ENCODE measurements at places on chromosomes 16 and 17. TPM values are rescaled to one million over a fixed set of nuclear protein-coding genes. Genes with fewer than 3 reads are reported as not detected.

Gene TMEM132E
- polyA plus RNA-seq: not detected

Gene CYGB
- polyA plus RNA-seq: 2.9 TPM

Gene WNK4
- polyA plus RNA-seq: 15.1 TPM

Gene ABCC12
- polyA plus RNA-seq: not detected

Gene CSH1
- not detected for polyA plus RNA-seq

- peak; percentile 50 for DNase-seq
Observed at GRCh38 chr17:65556014-65556909, 5.2 kb downstream of the AXIN2 start.

GRCh38 chr17:31549525-31550388 lies 158.3 kb downstream of the RAB11FIP4 start:
- peak; percentile 92 for DNase-seq

DNA sequence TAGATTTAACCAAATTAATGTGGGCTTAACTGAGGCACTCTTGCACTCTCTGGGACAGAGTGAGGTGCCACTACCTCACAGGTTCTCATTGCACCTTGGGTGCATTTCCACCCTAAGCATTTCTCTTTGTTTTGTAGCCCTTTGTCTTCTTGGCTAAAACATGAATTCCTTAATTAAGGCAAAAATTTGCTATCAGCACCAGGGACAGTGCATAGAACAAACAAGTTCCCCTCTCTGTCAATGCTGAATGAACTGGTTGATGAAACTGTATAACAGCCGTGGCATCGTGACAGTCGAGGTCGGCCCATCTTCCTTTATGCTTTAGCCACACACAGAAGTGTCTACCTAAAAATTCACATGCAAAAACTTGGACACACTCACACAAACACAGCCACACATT lies 74.8 kb downstream of the HS3ST2 start:
- DNase-seq: peak; percentile 3

DNA sequence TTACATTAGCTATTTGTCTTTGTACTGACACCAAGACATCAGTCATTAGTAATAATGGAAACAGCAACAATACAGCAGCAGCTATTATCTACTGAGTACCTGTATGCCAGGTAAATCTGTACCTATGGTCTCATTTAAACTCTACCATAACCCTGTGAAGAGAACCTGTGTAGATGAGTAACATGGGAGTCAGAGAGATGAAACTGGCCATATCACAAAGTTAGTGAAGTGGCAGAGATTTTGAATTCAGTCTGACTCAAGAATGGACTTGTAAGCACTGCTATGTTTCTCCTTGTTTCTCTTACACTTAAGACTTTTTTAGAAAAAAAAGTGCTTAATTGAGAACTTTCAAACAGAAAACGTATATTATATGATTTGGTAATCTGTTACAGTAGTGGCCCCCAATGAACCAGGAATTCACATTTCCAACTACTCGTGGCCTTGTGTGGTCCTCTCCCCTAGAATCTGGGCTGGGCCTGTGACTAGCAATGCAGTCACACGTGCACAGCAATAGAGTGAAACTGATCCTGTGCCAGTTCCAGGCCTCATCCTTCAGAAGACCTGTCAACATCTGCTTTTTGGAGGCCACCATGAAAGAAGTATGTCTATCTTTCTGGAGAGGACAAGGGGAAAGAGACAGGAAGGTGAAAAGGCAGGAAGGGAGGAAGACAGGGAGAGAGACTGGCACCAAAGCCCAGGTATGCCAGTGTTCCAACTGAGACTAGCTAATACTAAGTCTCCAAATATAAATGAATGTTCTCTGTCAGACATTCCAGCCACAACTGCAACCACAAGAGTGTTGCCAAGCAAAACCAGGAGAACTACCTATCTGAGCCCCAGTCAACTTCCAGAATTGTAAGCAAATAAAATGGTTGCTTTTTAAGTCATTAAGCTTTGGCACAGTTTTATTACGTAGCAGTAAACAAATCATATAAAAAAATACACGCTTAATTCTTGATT lies 12.0 kb downstream of the CRLF3 start:
- peak; percentile 37 for DNase-seq

DNA sequence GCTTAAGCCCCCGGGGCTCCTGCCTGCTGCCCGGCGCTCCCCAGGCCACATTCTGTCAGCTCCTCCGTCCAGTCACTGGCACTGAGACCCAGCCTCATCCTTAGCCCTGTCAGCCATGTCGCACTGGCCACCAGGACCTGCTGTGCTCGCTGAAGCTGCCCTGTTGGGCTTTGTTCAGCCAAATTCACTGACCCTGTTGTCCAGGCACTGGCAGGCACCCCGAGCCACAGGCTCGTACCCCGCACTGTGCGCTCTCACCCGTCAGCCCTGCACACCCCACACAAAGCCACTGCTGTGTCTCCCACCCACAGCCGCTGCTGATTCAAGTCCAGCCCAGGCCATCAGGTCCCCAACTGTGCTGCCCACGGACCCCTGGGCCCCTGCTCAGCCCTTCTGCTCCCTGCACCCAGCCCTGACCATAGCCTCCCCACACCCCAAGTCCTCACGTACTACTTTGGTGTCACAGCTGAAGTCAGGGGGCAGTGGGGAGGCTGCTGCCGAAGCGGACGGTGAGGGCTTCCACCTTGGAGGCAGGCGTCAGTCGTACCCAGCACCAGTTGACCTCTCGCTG lies 131.5 kb upstream of the CHMP6 start:
- DNase-seq: no peak

GRCh38 chr17:40325156-40326013 lies 16.4 kb downstream of the RARA start:
- DNase-seq: no peak

GRCh38 chr16:11151156-11151884 lies 104.7 kb downstream of the SOCS1 start:
- no peak for DNase-seq

DNA sequence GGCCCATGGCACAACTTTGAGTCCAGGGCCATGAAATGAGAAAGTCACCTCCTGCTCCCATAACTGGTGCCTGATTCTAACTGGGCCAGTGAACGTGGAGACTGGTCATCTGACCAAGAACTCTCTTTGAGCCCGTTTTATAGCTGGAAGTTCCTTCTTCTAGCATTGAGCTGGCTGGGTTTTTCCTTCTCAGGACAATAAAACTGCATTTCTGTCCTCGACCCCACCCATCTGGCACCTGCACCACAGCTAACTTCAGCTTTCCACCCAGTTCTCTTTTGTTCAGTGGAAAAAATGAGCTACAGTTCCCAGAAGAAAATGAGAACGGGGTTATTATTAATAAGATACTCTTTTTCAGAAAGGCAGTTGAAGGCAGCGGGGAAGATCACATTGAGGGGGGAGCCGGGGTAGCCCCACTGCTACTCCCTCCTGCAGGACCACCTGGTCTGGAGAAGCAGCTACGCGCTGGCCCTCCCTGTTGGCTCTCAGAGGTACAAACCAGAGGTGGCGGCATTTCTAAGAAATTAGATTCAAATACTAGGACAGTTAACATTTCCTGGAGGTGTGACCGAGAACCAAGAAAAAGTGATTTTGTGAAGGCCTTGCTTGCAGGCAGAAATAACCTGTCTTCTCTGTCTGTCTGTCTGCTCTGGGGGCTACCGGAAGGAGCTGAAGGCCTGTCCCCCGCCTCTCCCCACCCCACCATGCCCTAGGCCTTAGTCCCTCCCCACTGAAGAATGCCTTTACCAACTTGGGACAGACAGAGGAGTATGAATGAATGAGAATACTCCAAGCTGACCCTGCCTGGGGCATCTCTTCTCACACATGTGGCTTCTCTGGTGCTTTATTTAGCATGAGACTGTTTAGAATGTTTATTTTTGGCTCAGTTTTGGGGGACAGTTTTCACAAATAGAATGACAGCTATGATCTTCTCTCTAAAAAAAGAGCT lies 123.9 kb downstream of the XYLT1 start:
- no peak for DNase-seq

DNA sequence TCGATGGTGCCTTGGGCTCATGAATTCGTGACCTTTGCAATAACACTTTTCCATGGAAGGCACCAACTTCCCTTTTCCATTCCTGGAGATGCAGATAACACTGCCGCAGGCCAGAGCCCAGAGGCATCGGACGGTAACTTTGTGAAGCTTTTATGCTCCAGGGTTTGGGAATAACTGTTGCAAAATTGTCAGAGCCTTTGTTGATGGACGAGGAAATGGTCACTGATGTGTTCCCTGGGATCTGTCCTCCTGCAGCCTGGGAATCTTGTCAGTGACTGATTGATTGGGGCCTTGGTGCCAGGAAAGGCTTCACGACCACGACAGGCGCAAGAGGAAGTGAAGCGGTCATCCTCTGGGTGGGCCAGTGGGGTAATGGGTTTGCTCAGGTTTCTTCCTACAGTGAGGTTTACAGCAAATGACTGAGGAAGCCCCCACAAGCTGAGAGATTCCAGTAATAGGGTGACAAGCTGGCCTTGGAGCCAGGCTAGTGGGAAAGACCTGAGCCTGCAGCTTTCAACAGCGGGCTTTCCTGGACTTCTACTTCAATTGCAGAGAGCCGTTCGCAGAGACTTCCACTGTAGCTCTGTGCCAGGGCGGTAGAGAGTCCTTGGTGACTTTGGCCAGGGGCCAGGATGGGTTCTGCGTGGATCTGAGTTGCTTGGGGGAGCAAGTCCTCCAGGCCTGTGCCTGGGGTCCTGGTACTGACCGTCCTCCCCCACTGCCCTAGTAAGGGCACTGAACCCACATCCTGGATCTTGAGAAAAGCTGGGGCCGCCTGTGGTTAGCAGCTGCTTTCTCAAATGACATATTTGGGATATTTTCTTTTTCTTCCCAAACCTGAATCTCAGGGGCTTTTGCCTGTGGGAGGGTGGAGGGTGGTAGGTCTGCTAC lies 37.6 kb downstream of the PGS1 start:
- peak; percentile 16 for DNase-seq
